ENCODE measurements at places on chromosomes 4 and X. TPM values are rescaled to one million over a fixed set of nuclear protein-coding genes. Genes with fewer than 3 reads are reported as not detected.

- no peak for DNase-seq
These were observed 758 bp downstream of the SCFD2 start for GRCh38 chr4:53365121-53365485.

- DNase-seq = peak; percentile 24
These were observed 33.6 kb downstream of the RPGR start for GRCh38 chrX:38293741-38294140.

DNA sequence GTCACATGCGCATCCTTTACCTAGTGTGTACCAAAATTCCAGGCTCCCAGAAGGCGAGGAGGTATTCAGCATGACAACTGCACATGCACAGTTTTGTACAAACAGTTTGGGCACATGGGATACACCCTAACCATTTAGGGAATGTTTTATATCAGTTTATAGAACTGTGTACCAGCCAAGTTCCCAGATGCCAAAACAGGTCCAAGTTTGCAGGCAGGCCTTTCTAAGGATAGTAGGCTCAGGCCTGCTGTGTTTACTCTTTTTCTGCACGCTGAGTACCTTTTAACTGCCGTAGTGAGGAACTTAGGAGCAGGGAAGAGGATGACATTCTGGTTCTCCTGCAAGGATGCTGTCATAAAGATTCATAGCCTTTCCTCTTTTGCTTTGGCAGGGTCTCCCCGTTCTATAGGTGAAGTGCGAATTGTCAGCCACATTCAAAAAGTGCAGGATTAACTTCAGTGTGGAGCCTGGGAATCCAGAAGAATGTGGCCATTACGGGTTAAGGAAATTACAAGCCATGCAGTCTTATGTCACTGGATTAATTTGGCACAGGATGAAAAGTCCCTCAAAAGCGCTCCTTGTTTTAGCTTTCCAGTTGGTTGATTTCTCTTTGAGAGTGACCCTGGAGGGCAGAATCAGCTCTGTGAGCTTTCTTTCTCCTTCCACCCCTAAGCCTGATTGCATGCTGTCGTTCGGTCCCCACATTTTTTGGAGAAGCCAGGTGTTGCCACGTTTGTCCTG lies 259.8 kb downstream of the ARHGAP10 start:
- no peak for DNase-seq

- no peak for DNase-seq
These were observed 11.8 kb downstream of the AKAP4 start for GRCh38 chrX:50188859-50189600.

DNA sequence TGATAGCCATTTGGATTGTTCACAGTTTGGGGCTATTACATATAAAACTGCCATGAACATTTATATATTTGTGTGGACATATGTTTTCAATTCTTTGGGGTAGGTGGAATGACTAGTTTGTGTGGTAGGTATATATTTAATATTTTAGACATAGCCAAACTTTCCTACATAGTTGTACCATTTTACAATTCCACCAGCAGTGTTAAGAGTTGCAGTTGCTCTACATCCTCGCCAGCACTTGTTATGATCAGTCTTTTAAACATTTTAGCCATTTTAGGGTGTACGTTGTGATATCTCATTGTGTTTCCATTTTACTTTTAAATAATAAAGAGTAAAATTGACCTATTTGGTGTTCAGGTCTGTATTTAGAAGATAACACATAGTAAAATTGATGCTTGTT lies 76.6 kb downstream of the ZFX start:
- no peak for DNase-seq

DNA sequence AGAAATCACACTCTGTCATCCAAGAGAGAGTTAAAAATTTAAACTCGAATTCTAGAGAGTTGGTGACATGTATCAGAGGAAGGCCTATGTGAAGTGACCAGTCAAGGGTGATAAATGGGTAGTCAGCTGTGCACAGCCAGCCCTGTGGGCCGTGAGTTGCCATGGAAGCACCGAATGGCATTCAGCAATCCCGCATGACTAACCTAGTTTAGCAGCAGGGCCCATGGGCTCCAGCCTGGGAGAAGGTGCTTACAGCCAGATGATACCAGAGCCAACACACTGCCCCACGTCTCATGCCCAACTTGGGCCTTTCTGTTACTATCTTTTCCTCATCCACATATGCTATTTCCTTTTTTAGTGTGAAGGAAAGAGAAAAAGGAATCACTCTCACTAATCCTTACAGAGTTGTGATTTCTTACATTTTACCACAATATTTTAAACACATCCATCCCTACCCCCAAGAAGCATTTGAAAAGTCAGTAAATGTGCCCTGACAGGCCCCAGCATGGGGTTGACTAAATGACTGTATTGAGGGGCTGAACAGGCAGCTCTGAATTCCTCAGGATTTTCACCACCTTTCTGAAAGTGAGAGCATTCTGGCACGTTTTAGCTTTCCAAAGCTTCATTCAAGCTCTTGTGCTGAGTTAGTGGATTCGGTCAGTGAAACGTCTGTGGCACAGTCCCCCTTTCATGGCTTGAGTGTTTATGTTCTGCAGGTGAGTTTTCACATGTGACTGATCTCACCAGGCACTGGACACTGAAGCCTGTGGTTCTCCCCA lies 104.2 kb downstream of the AFF1 start:
- peak; percentile 57 for DNase-seq

The HS6ST2 gene
- total RNA-seq = 4.6 TPM

The UGT2A1 gene
- not detected for total RNA-seq

The TACR3 gene
- not detected for total RNA-seq

The HDX gene
- 2.9 TPM for total RNA-seq

The ITGB1BP2 gene
- total RNA-seq = 0.59 TPM

The PABPC1L2A gene
- total RNA-seq = not detected

The HS3ST1 gene
- total RNA-seq = 1.3 TPM

The GAGE1 gene
- total RNA-seq = 67.5 TPM

Measured in SK-MEL-5 (cell line).